Stimulated activated CD4-positive, alpha-beta T cell treated with anti-CD3 and anti-CD28 coated beads, Interleukin-2, amount 100 ng/mL, for 48 hours (primary cell): ENCODE measurements at places on chromosomes 13 and 19.
A peak's percentile ranks its signal among the peaks of the same experiment; 100 is the strongest.

GRCh38 chr19:51439021-51439465, 19.2 kb downstream of the SIGLEC8 start:
- peak; percentile 27 for DNase-seq

GRCh38 chr13:92681239-92681638, 545.4 kb upstream of the GPC6 start:
- DNase-seq, result no peak

GRCh38 chr13:111902726-111903125, 164.2 kb upstream of the SOX1 start:
- no peak for DNase-seq

DNA sequence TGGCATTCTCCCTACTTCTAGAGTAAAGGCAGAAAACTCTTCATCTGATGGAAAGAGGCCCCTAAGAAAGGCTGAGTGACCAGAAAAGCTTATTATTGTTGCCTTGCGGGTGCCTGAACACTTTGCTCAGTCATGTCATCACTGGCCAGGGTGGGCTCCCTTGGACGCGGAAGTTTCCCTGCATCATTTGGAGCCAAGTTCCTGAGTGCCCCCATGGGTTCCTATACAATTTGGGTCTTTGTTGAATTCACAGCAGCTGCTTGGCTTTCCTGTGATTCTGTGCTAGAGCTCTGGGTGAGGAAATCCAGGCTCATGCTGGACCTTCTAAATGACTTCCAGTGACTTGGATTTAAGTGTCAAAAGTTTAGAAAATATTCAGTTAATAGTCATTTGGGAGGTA, 232.9 kb downstream of the LHFPL6 start:
- DNase-seq, result no peak

- no peak for DNase-seq
These were observed 64.0 kb downstream of the MLLT1 start for GRCh38 chr19:6215701-6216235.

DNA sequence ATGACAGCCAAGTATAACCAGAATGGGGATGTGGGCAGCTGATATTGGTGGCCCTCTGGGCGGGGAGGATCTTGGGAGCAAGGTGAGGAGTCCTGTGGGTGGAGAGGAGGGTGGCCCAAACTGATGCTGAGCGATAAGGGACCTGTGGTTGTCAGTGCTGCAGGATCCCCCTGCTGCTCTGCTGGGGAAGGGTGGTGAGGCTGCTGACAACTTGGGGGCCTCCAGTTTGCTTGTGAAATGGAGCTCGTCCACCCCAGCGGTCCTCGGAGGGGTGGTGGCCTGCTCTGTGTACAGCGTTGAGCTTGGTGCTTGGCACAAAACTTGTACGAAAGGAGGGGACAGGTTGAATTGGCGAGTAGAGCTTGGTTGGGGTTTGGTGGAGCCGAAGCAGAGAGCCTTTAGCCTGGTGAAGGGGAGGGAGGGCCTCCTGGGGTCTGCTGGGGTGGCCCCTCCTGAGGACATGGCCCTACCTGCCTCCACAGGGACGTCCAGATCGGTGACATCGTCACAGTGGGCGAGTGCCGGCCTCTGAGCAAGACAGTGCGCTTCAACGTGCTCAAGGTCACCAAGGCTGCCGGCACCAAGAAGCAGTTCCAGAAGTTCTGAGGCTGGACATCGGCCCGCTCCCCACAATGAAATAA, 2.9 kb downstream of the RPS11 start:
- no peak for DNase-seq
